ENCODE measurements at places on chromosomes 1 and 21.

GRCh38 chr1:78676993-78677392 lies 27.4 kb downstream of the IFI44 start:
- no peak for DNase-seq

DNA sequence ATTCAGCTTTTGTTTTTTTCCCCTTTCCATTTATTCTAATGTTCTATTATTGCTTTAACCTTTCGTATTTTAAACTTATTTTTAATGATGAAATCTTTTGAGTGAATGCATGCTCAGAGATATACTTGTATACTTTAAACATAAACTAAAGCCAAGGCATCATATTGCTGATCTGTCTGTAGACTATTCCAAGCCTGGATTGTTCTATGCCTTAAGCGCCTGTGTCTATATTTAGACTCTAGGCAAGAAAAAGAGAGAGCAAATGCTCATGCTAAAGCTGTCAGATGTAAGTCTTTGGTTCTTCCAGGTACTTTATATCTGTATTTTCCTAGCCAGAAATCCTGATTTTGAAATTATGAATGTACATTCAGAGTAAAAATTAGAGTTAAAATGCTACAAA lies 14.4 kb downstream of the SH3GLB1 start:
- no peak for DNase-seq

GRCh38 chr1:158933621-158934020 lies 2.3 kb downstream of the PYHIN1 start:
- DNase-seq = no peak

GRCh38 chr1:10188133-10188650 lies 22.2 kb upstream of the KIF1B start:
- no peak for DNase-seq

GRCh38 chr1:177119311-177119710 lies 45.2 kb downstream of the ASTN1 start:
- DNase-seq = no peak

GRCh38 chr1:223848536-223848935 lies 2.8 kb upstream of the TP53BP2 start:
- DNase-seq = no peak

- DNase-seq = no peak
These were observed 122.5 kb upstream of the NCAM2 start for GRCh38 chr21:20875742-20876141.
